Activated CD8-positive, alpha-beta memory T cell treated with anti-CD3 and anti-CD28 coated beads, Interleukin-2, amount 50 U/mL, for 48 hours (primary cell): ENCODE measurements at places on chromosomes 5 and 9.

- DNase-seq: no peak
These were observed 42.7 kb upstream of the RARS1 start for GRCh38 chr5:168443533-168443932.

DNA sequence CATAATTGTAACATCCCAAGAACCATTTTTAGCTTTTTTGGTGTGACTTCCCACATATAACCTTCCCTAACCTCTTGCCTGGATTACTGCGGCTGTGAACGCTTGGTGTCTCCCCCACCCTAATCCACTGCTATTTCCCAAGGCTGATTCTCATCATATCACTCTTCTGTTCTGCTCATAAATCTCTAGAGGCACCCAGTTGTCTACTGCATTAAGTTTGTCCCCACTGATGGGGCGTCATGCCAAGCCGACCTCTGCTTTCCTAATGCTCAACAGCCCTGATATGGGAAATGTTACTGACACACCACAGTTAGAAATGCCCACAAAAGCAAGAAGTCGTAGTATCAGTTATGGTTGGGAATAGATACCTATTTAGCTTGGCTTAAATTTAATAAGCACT is 24.4 kb downstream of the NPR3 start:
- DNase-seq: no peak

DNA sequence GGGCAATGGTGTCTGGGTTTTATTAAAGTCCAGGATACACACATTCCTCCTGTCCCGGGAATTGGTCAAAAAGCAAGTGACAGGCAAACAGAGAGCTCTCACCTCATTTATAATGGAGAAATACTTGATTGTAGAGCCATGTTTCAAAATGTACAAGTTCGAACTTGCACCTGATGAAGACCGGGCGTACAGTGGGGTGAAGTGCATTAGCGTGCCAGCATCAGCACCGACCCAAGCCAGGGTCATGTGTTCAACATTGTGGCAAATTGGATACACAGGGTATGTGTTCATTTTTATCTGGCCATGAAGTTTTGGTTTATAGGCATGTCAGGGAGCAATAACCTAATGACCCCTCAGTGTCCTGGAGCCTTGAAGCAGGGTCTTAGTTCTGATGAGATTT is 472.5 kb downstream of the IRX1 start:
- no peak for DNase-seq

- no peak for DNase-seq
These were observed 2.6 kb downstream of the SLC2A6 start for GRCh38 chr9:133476036-133476931.

- no peak for DNase-seq
These were observed 555.6 kb downstream of the PRR16 start for GRCh38 chr5:121019734-121020133.

GRCh38 chr5:35303152-35303551 is 72.9 kb upstream of the PRLR start:
- DNase-seq: no peak

DNA sequence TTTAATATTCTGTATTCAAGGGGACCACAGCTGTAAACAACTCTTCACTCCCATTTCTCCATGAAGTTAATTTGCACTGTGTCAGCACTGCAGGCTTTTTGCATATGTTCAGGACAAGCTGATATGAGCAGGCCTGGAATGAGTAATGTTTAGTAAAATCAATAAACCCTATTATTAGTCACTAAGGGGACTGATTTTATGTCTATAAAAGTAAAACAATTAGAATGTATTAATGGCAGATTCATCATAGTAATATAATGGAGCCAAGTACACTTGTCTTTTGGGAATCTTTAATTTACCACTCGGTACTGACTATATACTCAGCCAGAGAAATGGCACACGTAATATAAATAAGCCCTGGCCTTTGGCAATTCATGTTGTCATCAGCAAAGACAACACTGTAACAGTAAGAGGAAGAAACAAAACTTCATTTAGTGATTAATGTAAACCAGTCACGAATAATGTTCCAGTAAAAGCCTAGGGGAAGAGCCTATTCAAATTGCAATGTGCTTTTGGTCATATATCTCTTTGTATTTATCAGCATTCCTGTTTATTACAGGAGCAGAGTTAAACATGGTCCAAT is 111.6 kb downstream of the ZNF608 start:
- DNase-seq: no peak

DNA sequence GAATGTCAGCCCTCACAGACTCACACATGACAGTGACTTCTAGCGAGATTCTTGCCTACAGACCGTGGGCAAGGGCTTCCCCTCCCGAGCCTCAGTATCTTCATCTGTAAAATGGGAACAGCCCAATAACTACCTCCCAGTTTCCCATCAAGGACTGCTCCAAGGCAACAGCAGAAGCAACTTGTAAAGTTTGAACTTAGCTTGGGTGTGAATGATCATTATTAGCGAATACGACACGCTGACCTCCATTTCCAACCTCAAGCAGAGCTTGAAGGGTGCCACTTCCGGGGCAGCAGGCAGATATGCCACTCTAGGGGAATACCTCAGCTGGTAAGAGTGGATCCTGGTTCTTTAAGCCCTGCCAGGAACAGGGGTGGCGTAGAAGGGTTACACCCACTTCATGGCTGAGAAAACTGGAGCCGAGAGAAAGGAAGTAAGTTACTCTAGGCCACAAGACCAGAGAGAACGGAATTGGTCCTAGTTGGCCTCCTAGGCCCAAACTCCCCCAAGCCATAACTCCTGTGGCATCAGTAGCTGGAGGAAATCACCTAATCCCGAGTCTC is 2.0 kb downstream of the RNF44 start:
- DNase-seq: no peak

GRCh38 chr5:139869042-139869790 is 73.6 kb downstream of the PSD2 start:
- DNase-seq: no peak

GRCh38 chr5:123705741-123706140 is 193.8 kb downstream of the CSNK1G3 start:
- DNase-seq: no peak

- DNase-seq: peak; percentile 81
These were observed 15.8 kb downstream of the EXOC3 start for GRCh38 chr5:458547-459353.

- no peak for DNase-seq
These were observed 38.6 kb upstream of the SLC6A19 start for GRCh38 chr5:1162751-1163150.

DNA sequence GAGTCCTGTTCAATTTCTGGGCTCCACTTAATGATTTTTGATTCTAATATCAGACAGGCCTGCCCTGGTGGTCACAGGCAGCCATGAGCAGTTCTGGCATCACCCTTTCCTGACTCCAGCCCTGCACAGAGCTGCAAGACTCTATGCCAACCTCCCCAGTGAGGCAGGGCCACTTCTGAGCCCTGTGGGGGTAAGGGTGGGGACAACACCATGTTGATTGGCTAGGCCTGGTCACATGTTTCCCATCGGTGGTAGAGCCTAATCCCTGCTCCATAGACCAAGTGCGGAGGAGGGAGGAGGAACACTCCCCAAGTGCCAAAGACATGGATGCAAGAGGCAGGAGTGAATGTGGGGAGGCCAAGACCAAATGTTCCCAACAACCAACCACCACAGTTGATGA is 134.6 kb downstream of the PHF2 start:
- DNase-seq: peak; percentile 17

DNA sequence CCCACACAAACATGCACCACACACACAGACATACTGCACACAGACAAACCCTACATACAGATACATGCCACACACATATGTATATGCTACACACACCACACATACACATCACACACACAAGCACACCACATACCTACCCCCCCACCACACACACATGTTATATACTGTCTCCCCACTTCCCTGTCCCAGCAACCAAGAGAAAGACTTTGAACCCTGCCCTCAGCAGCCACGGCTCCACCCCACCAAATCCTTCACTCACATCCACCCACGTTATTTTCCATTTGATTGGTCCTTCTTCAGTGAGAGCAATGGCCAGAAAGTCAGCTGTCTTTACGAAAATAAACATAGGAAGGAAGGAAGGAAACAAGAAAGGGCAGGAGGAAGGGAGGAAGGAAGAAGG is 479.8 kb downstream of the DIRAS2 start:
- no peak for DNase-seq

- peak; percentile 94 for DNase-seq
These were observed 18.7 kb upstream of the RNF130 start for GRCh38 chr5:180090098-180090768.

DNA sequence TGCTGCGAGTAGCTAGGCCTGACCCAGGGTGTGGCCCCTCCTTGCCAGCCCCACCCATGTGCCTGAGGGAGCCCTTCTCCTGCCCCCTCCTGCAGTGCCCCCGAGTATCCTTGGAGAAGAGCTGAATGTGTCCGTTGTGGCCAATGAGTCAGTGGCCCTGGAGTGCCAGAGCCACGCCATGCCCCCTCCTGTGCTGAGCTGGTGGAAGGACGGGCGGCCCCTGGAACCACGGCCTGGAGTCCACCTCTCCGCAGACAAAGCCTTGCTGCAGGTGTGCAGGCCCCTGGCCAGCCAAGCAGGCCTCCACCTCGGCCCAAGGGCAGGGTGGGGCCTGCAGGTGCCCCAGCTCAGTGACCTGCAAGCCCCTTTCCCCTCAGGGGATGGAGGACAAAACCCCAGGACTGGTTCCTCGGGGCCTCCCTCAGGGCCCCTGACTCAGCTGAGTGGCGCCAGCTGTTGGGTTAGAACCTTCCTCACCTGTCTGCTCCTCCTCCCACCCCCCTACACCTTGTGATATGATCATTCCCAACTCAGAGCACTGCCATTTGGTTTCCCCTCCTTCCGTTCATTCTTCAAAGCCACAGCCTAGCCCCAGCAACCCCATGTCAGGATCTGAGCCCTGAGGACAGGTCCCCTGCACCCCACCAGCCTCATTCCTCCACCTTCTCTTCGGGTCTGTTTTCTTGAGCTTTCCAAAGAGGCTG is 80.0 kb upstream of the ASS1 start:
- no peak for DNase-seq

DNA sequence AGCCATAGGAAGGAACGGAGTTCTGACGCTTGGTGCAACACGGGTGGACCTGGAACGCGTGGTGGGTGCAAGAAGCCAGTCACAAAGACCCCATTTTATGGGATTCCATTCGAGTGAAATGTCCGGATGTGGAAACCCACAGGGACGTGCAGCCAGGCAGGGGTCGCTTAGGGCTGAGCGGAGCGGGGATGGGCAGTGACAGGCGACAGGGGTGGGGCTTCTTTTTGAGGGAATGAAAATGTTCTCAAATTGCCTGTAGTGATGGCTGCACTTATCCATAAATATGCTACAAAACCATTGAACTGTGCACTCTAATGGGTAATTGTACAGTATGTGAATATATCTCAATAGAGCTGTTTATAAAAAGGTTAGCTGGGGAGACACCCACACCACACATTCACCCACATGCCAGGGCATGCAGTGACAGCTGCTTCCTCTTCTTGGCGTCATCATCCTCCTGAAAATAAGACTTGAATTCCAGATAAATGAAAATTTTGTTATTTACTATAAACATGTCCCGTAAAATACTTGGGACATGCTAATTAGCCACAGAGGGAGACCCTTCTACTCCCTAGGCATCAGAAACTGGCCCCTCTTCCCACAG is 71.3 kb upstream of the OLFM1 start:
- DNase-seq: no peak

- no peak for DNase-seq
These were observed 8.5 kb downstream of the ARL15 start for GRCh38 chr5:54301849-54302248.

DNA sequence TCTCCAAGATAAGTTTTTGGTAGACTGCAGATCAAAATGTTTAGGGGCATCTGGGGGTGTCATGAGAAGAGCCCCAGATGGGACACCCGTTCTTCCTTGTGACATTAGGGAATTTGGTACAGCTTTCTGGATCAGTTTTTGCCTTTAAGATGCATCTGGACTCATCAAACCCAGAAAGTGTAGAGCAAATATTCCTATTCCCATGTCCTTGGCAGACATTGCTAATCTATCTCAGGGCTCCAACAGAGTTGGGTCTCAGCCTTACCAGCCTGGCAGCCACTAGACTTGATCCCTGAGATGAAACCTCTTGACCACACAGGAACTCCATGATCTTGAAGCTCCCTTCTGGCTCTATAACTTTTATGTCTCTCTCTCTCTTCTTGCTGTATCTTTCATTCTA is 35.6 kb downstream of the ERGIC1 start:
- no peak for DNase-seq

- no peak for DNase-seq
These were observed 276.0 kb downstream of the DMAC1 start for GRCh38 chr9:7523426-7524043.

GRCh38 chr9:8860925-8861324 is 1061.3 kb upstream of the DMAC1 start:
- DNase-seq: no peak

DNA sequence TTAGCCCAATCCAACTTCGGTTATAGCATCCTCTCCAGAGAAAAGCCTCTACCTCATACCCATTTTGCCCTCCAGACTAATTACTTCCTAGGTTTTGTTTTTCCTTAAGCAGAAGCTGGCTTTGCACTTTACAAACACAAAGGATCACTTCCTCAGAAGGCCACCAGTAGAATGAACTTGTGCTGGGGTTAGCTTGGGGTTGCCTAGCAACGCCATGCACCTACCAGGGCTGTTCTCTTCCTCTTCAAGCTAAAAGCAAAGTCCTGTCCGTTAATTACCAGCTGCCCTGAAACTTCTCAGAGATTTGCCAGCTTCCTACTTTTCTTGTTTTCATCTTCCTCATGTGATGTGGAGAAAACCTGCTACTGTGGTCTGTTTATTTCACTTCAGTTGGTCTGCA is 132.0 kb upstream of the WWC1 start:
- DNase-seq: no peak

DNA sequence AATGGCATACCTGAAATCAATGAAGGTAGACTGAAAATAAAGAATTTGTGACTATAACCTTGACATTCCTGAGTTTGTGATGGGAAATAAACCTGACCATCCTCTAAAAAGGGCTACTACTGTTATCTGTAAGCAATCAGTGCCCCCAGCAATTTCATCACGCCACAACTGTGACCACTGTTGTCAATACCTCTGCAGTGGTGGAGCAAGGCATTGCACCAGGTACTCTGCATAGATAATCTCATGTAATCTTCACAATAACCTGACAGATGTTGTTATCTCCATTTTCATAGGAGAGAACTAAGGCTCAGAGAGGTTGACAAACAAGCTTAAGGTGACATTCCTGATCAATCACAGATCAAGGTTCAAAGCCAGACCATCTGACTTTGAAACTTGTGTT is 38.5 kb upstream of the FRRS1L start:
- DNase-seq: no peak

GRCh38 chr5:56663523-56663922 is 151.8 kb upstream of the MAP3K1 start:
- no peak for DNase-seq

- DNase-seq: no peak
These were observed 94.1 kb upstream of the PAPPA start for GRCh38 chr9:116059466-116059865.
